ENCODE measurements at places on chromosomes 12 and 14.
A peak's percentile ranks its signal among the peaks of the same experiment; 100 is the strongest.

- no peak for DNase-seq
Observed at GRCh38 chr14:91750634-91751198, 18.8 kb upstream of the CATSPERB start.

- DNase-seq = no peak
Observed at GRCh38 chr14:75279763-75280290, 1.2 kb downstream of the FOS start.

GRCh38 chr12:14275886-14276285 lies 89.6 kb upstream of the ATF7IP start:
- peak; percentile 69 for DNase-seq

DNA sequence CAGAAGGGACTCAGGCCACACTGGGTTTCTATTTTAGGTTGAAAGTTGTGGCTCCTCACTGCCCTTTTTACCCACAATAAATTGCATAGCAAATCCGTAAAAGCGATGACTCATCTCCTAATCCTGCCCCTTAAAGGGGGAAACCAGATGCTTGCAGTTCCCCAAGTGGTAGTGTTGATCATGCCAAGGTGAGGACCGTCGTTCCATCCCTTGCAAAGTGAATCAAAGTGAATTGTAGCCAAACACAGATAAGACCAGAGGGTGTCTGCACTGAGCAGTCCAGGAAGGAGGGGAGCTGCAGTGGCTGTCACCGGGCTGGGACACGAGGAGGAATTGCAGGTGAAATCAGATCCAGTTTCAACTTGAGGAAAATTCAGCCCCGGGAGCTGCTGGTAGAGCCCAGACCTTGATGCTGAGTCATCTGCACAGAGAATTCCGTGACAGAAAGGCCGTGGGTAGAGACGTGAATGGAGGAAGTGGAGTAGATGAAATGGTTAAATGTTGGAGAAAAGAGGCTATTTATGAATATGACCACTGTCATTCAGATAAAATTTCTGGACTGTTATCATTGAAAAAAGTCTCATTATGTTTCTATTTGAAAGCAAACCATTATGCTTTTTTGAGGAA lies 44.2 kb upstream of the MMP17 start:
- DNase-seq = peak; percentile 71

DNA sequence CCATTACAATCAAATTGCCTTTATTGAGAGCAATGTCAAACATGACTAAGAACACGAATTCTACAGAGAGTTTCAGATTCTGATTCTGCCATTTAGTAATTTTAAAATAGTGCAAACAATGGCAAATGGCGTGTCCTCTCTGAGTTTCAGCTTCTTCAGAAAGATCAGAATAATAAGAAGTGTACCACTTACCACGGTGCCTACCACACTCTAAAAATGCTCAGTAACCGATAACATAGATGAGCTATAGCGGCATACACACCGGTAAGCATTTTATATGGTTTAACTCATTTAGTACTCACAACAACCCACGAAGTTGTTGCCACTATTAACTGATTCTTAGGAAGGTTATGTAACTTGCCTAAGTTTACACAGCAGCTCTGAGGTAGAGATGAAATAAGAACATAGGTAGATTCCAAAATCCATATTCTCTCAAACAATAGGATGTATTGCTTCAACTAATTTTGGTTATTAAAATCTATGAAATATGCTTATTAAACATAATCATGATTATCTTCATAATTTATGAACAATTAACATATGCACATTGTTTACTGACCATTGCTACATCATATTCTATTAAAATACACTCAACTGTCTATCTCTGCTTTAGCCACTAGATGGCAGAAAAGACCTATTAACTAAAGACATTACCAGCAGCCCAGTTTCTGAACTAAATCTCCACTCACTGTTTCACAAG lies 38.3 kb downstream of the SLC6A15 start:
- peak; percentile 53 for DNase-seq

DNA sequence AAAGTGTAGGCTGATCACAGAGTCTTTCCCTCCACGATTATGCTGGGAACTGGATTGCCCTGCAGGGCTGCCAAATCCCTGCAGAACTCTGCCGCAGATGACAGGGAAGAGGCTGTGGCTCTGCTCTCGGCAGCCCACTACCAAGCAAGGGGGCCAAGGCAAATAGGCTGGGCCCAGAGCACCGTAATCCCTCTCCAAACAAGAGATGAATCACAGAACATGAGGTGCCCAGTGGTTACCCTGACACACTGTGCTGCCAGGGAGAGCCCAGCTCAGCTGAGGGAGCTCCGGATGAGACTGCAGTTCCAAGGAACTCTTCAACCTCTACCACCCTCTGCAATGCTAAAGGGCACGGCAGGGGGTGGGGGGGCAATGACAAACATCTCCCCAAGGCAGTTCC lies 33.9 kb downstream of the STON2 start:
- no peak for DNase-seq

GRCh38 chr14:76125511-76125910 lies 26.2 kb upstream of the GPATCH2L start:
- no peak for DNase-seq

DNA sequence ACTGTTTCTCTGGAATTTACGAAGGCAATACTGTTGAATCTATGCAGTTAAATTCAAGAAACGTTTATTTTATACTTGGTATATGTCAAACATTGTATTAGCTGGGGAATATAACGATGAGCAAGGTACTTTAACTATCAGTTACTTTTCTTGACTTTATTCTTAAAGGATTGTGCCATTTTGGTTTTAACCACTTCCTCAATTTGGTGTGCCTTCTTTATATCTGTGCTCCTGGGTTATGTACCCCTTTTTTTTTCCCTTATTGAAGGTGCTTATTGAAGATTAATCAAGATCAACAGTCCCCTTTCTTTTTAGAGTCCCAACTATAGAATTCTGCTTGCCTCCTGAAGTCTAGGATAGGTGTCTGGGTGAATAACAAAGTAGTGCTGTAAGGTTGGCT lies 5.8 kb downstream of the RAB21 start:
- no peak for DNase-seq

GRCh38 chr14:70514168-70515069 lies 20.4 kb downstream of the ADAM20 start:
- DNase-seq = peak; percentile 3

DNA sequence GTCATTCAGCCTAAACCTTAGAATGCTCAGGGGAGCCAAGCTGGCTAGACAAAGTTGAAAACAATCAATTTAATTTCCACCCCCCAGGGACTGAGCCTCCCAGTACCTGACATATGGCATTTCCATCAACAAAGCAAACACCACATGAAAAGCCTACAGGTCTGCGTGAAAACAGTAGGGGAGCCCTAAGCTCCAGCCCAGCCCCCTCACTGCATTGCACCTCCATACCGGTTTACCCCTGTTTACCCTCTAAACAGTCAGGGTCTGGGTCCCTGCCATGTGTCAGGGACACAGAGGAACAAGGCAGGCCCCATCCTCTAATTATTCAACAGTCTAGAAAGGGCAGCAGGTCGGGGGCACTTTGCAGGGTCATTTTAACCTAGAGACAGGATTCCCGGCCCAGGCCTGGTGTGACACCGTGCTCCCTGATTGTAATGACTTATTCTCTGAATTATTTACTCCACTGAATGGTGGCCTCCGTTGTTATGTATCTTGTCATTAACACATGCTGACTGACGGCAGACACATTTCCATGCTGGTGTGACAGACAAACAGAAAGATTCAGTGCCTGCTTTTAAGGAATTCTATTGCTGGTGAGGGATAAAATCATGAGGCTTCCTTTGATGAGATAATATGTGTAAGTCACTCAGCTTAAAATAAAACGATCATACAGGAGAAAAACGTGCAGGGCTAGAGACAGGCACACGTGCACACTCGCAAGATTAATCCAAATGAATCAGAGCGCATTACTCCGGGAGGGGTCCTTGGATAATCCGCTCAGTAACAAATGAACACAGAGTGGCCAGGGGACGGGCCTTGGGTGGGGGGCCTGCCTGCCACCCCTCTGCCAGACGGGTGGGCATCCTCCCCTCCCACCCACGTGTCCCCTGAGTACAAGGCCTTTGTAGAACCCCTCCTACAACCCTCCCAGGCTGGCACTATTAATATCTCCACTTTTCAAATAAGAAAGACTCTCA lies 23.2 kb downstream of the CCDC88C start:
- DNase-seq = no peak

DNA sequence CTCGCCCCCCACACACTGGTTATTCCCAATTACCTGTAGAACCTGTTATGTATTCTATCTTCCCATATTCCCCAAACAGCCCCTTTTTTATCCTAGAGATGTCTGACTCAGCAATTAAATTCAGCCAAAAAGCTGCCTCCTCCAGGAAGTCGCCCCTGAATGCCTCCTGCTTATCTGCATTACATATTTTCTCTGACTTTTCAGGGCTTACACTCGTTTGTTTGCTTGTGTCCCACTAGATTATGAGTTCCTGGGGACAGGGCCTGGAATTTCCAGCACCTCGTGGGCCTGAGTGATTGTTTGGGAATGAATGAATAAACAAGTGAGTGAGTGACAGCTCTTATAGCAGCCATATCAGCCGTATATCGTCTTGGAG lies 99.3 kb upstream of the RFLNA start:
- no peak for DNase-seq

DNA sequence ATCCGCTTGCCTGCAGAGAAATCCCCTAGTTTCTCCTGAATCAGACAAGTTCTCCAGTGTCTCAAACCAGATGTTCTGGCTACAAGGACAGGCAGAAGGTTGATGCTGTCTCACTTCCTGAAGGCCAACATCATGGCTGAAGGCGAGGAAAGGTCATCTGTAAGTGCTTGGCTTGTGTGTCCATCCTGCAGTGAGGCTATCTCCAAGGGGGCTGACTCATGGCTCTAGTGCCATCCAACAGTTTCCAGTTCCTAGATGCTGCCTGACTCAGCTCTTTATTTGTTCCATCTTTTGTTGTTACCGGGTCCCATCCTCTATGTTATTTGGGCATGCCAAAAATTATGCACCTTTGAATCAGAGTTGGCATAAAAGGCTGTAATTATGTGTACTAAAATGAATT lies 232.1 kb upstream of the TBX3 start:
- DNase-seq = no peak

- no peak for DNase-seq
Observed at GRCh38 chr14:96590190-96590864, 88.1 kb downstream of the PAPOLA start.

DNA sequence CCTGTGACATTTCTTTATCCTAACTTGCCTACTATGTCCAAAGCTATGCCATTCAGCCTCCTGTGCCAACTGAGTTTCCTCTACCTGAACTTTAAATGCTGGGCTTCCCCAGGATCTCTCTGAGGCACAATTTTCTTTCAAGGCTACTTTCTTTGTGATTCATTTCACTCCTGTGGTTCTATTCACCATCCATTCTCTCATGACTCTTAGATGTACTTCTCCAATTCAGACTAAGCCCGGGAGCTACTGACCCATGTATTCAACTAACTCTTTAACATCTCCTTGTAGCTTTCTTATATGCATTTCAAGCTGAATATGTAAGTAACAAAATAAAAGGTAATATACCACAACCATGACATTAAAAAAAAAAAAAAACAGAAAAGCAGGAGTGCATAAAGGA lies 738.9 kb upstream of the USP15 start:
- DNase-seq = no peak

GRCh38 chr12:116395396-116395795 lies 117.9 kb upstream of the MED13L start:
- no peak for DNase-seq

GRCh38 chr12:92877904-92878303 lies 51.2 kb downstream of the EEA1 start:
- no peak for DNase-seq

DNA sequence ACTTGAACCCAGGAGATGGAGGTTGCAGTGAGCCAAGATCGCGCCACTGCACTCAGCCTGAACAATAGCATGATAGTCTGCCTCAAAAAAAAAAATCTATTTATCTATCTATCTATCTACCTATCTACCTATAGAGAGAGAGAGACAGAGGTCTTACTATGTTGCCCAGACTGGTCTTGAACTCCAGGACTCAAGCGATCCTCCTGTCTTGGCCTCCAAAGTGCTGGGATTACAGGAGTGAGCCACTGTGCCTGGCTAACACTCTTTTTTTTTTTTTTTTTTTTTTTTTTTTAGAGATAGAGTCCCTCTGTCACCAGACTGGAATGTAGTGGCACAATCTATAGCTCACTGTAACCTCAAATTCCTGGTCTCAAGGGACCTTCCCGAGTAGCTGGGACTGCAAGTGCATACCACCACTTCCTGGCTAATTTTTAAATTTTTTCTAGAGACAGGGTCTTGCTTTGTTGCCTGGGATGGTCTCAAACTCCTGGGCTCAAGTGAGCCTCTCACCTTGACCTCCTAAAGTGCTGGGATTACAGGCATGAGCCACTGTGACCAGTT lies 1.9 kb downstream of the FAM186A start:
- no peak for DNase-seq

DNA sequence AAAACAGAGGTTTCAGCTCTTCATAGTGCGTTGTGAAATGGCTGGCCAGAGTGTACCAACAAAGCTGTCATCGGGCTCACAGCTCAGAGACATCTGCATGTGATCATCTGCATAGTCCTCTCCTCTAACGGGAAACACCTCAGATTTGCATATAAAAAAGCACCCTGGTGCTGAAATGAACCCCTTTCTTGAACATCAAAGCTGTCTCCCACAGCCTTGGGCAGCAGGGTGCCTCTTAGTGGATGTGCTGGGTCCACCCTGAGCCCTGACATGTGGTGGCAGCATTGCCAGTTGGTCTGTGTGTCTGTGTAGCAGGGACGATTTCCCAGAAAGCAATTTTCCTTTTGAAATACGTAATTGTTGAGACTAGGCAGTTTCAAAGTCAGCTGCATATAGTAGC lies 14.3 kb upstream of the PAPLN start:
- DNase-seq = no peak

- DNase-seq = no peak
Observed at GRCh38 chr12:13374793-13375192, 178.3 kb downstream of the EMP1 start.

DNA sequence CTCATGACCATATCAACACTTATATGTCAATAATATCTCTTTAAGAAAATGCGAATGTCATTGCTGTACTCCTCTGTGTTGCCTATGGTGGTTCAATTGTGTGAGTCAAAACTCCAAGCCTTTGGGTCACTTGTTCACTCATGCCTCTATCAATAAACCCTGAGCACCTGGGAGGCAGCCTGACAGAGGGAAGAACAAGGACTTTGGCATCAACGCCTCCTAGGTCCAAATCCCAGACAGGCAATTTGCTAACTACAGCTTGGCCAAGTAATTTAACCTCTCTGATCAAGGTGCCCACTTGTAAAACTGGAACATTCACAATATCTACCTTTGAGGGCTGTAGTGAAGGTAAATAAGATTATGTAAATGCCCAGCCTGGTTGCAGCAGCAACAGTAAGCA lies 137.8 kb downstream of the SAMD4A start:
- no peak for DNase-seq

- no peak for DNase-seq
Observed at GRCh38 chr14:60760644-60761364, 26.2 kb downstream of the MNAT1 start.

DNA sequence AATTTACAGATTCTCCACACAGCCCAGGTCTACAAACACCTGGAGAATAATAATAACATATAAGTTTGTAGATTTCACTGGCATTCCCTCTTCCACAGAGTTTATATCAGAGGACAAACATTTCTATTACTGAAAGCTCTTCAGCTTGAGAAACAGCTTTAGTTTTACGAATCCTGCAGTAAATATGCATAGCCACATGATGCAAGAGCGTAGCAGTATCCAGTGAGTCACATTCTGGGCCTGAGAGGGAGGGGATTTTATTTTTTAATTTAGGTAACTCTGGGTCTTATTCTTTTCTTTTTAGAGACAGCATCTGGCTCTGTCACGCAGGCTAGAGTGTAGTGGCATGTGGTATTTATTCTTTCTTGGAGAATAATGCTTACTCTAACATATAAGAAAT lies 1002.8 kb downstream of the TRHDE start:
- no peak for DNase-seq

Measured in KBM-7 (cell line).